NCI-H446 (cell line): ENCODE measurements at places on chromosomes 3 and 15.

DNA sequence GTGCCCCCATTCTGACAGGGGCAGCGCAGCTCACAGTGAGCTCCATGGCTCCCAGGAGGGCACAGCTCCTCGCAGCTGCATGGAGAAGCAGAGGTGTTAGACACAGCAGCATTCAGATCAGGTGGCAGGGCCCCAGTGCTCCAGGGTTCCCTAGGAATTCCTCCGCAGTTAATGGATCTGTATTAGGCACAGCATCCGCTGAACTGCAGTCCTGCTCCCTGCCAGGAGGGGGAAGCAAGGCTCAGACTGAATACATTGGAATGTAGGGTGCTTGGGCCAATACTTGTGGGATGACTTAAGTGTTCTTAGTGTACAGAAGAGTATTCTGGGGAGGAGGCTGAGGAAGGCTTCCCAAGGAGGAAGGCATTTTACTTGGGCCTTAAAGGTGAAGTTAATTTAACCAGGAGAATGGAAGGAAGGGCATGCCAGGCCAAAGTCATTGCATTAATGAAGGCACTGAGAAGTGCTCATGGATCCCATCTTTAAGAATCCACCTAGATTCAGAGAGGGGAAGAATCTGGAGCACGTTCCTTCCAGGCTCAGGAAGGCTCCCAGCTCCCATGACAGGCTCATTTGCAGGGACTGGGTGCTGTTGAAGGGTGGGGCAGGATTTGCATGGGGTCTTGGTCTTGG is 111.6 kb downstream of the RAB11A start:
- peak; percentile 49 for DNase-seq

DNA sequence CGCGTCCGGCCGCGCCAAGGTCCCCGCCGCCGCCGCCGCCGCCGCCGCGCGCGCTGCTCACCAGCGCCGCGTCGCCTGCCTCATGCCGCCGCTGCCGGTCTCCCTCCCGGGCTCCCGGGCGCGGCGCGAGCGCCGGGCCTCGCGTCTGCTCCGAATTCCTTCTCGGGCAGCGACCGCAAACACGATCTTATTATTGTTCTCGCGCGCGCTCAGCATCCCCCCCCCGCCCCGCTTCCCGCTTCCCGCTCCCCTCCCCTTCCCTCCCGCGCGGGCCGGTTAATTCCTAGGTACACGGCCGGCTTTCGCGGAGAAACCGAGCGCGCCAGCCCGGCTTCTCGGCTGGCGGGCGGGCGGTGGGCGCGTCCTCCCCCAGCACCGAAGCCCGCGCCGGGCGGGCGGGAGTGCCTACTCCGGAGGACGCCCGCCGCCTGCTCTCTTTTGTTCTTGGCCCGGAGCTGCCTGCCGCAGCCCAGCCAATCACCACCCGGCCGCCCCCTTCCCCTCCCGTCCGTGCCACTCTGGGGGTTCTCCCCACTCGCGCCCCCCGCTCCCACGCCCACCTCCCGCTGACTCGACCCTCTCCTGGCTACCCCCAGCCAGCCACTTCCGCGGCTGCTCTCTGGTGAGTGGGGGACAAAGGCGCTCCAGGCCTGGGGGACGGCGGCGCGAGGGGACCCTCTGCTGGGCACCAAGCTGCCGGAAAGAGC is at the start of gene HDGFL3:
TSS of gene HDGFL3 (minus strand) at position 164 of the 707 bp plus-strand sequence. CDS start 409 bp downstream, outside the sequence.
- DNase-seq, result peak; percentile 53

- DNase-seq, result no peak
Measured at GRCh38 chr15:25619761-25620160, 180.9 kb upstream of the UBE3A start.

DNA sequence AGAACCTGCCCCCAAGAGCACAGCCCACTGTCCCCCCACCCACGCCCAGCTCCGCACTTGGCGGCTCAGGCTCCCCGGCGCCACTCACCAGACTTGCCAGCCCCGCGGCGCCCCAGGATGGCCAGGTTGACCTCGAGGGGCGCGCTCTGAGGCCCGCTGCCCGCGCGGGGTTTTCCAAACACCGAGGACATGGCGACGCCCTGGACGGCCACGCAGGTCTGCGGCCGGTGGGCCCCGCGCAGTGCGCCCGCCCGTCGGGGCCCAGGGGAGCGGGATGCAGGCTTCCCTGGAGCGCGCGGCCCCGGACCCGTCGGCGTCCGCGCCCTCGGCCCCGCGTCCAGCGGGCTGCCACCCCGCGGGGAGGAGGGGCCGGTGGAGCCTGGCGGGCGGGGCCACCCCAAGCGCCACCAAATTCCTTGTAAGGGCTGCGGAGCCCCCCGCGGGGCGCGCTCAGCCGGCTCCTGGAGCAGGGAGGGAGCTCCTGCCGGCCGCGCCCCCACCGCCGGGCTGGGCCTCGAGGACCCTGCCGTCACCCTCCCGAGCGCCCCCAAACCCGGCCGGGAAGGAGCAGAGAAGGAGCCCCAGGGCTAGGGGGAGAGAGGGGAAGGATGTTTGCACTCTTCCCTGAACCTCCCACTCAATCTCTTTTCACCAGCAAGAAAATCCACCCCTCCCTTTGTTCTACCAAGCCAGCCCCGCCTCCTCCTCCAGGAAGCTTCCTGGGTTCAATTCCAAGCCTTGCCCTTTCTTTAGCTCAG is at the start of gene RASL12:
TSS of gene RASL12 (minus strand) at position 347 of the 758 bp plus-strand sequence. CDS start at position 191, 156 bp downstream.
- no peak for DNase-seq

DNA sequence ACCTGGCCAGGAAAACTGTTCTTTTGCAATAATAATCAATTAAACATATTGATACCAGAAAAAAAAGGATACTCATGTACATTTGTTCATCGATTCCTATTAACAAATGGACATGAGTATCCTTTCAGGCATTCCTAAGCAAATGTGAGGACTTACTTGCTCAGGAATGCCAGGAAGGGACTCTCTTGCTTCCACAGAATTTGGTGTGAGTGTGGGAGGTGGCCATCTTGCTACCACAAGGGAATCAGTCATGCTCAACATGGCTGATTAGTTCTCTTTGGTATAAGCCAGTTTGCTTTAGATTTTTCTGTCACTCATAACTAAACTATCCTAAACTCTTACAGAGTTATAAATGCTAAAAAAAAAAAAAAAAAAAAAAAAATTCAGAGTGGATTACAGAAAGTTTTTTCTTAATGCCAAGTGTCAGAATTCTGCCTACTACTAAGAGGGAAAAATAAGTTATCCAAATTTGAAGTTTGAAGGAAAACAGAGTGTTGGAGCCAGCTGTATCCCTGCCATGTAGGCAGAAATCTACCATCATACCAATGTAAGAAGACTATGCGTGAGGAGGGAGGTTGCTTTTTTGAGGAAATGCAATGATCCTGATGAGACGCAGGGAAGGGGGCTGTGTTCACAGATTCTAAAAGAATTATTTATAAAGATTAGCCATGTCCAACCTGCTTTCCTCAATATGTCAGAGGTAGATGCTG is 98.7 kb downstream of the PLD1 start:
- no peak for DNase-seq

GRCh38 chr3:189853906-189854305 is 222.7 kb downstream of the TP63 start:
- no peak for DNase-seq

DNA sequence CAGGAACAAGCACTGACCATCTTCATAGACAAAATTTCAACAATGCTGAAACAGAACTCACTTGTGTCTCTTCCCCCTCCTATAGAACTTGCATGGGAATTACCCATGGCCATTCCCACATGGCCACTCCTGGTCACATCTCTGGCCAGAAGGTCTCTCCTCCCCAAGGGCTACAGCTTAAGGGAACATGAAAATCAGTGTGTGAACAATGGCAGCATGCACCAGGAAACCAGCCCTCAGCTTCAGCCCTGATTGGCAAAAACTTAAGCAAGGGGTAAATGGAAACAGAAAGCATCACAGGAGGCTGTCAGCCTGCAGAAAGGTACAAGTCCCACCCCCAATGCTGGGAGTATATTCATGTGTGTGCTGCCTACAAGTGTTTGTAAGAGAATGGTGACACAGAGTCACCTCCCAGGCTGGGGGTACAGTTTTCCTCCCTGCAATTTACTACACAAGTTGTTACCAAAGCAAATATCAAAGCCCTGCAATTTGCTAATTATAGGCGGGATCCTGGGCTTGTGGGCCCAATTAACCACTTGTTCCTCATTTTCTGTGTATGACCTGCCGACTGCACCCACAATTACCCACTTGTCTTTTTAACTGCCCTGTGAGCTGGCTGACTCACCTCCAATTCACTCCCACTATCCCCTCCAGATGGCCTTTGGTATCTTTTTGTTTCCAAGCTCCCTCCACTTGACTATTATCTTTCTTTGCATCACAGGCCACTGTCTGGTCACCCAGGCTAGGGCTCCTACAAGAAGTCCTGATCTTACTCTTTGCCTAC is 84.4 kb upstream of the HES1 start:
- DNase-seq, result no peak
